Activated CD8-positive, alpha-beta memory T cell treated with anti-CD3 and anti-CD28 coated beads for 4 hours (primary cell): ENCODE measurements at places on chromosomes 11 and 22.

DNA sequence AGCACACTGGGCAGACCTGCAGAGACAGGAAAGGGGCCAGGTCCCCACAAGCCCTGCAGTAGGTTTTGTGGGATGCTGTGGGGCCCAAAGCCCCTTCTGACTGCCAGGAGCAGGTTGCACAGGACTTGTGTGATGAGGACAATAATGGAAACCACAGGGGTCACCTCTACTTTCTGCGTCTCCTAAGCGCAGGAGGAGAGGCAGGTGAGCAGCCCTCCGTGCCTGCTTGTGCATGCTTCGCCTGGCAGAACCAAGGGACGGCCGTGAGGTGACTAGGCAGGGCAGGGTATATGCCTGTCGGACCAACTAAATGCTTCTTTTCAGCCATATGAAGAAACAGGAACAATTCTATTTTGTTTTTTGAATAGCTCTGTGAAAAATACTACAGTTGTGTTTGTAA, 77.9 kb upstream of the PITPNB start:
- DNase-seq, result no peak

GRCh38 chr11:76861490-76861953, 804 bp downstream of the ACER3 start:
- DNase-seq, result no peak

- no peak for DNase-seq
Observed at GRCh38 chr11:83951521-83951920, 665.4 kb upstream of the CCDC90B start.

GRCh38 chr11:31664954-31665353, 146.2 kb downstream of the PAX6 start:
- DNase-seq, result no peak

DNA sequence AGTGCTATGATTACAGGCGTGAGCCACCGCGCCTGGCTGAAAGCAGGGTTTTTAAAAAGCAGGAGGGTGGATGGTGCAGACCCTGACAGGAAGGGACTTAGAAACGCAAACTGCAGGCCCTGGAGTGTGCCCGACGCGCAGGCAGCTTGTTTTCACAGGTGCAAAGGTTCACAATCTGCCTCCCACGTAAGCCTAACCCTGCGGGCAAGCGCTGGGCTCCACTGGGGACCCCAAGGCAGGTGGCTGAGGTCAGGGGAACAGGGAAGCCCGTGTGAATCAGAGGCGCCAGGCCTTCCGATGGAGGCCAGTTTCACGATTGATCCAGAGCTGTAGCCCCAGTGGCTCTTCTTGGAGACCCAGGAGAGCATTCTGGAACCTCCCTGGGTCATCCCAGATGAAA, 256.3 kb downstream of the BRD1 start:
- DNase-seq, result no peak

DNA sequence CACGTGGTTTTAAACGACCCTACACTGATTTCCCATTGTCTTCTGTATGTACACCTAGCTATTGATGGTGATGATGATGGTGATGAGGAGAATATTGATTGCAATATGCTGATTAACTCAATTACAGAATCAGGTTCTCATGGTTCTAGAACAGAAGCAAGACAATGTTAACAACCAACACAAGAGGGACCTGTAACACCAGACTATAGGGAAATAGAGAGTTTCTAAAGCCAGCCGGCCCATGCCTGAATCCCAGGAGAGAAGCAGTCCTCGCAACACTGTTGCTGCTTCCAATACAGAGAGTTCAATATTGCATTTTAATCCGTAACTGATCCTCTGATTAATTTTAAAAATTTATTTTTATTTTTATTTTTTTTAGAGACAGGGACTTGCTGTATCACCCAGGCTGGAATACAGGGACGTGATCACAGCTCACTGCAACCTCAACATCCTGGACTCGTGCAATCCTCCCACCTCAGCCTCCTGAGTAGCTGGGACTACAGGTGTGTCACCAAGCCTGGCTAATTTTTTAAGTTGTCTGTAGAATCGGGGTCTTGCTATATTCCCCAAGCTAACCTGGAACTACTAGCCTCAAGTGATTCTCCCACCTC, 22.2 kb upstream of the UBASH3B start:
- no peak for DNase-seq
